ENCODE measurements at places on chromosomes 6 and 20.

- DNase-seq = no peak
Observed at GRCh38 chr6:116406678-116407345, 36.1 kb downstream of the DSE start.

- DNase-seq = no peak
Observed at GRCh38 chr20:11266571-11266970, 592.8 kb upstream of the JAG1 start.

DNA sequence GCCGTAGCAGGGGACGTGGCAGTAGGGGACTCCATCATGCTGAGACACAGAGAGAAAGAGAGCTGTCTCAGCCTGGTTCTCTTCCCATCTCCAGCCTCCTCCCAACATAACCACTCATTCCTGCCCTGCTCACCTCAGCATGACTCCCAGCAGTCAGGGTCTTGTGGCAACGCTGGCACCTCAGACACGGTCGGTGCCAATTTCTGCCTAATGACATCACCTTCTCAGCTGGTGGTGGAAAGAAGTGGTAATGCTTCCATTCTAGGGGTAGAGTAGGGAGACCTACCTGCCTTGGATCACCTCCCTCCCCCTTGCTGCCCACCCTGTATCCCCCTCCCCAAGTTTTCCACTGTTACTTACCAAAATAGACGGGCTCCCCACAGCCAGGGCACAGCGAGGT is 2.5 kb downstream of the CRIP3 start:
- no peak for DNase-seq

DNA sequence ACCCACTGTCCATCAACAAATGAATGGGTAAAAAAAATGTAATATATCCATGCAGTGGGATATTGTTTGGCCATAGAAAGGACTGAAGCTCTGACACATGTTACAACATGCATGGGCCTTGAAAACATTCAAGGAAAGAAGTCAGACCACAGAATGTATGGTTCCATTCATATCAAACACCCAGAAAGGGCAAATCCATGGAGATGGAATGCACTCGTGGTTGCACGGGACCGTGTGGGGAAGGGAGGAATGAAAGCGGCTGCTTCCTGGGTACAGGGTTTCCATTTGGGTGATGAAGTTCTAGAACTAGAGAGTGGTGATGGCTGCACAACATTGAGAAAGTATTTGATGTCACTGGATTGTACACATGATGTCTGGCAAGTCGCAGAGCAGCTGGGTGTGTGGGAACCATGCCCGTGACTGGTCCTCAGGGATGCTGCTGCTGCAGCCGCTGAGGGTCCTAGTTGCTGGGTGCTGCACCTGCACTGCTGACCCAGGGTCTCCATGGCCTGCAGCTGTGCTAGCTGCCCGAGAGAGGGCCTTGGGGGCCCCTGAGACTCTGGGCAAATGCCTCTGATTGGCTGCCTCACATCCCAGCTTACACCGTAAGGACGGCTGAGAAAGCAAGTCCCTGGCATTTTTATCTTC is 220.3 kb downstream of the NRN1 start:
- no peak for DNase-seq

GRCh38 chr20:62572980-62573379 is 69.3 kb upstream of the SLCO4A1 start:
- no peak for DNase-seq

DNA sequence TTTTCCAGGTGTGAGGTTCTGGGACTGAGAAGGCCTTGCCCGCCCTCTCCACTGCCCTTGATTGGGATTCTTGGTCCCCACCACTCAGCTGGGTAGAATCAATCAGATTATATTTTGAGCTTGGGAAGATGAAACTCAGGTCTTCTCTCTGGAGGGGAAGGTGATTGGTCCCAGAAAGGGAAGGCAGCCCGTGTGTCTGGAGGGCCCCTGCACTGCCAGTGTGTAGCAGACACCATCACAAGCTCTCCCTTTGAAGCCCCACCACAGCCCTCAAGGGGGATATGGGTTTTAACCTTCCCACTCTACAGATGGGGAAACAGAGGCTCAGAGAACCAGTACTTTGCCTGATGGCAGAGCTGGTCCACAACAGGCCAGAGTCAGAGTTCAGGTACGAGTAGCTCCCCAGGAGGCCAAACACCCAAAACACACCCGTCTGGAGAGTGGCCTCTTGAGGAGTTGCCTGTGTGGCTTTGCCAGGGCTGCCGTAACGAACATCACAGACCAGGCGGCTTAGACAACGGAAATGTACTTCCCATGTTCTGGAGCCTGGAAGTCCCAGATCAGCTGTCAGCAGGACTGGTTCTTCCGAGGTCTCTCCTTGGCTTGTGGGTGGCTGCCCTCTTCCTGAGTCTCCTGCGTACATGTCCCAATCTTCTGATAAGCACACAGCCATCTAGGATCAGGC is 205.6 kb downstream of the SYNDIG1 start:
- DNase-seq = no peak

DNA sequence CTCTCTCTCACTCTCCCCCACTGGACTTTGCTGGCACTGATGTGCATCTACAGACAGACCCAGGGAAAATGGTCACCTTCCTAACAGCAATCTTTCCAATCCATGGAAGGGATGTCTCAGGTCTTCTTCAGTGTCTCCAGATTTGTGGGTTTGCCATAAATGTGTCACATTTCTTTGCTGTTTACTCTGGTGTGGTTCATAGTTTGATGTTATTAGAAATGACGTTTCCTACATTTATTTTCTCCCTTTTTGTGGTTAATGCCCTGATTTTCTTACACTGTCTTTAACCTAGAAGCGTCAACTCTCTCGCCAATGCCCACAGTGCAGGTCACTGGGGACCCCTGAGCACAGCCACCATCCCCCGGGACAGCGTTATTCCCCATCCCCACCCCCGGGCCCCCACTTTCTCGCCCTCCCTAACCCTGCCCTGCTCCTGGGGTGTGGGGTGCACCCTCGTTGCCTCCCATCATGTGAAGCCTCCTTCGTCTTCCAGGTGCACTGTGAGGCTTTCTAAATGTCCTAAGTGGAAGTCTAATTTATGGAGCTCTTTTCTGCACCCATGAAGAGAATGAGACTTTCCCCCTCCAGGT is 86.5 kb downstream of the YTHDF1 start:
- DNase-seq = peak; percentile 7

GRCh38 chr6:81172056-81172740 is 580.3 kb downstream of the TENT5A start:
- no peak for DNase-seq

DNA sequence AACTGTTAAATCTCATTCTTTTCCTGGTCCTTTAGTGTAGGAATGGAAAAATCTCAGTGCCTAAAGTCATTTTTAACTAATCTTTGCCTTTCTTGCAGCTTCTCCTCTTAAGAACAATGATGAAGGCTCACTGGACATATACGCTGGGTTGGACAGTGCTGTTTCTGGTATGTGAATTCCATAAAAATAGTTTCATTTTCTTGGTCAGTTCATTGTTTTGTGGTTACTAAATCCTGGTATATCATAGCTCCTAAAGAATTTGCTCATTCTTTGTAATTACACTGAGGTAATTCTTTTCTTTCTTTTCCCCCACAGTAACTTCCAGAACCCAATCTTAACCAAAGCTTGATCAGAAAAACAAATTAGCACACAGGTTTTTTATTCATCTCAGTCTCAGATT is 23.4 kb downstream of the CASP8AP2 start:
- DNase-seq = no peak

GRCh38 chr6:1266686-1267056 is 45.2 kb upstream of the FOXQ1 start:
- DNase-seq = no peak
